ENCODE measurements at places on chromosomes 3 and 15.

DNA sequence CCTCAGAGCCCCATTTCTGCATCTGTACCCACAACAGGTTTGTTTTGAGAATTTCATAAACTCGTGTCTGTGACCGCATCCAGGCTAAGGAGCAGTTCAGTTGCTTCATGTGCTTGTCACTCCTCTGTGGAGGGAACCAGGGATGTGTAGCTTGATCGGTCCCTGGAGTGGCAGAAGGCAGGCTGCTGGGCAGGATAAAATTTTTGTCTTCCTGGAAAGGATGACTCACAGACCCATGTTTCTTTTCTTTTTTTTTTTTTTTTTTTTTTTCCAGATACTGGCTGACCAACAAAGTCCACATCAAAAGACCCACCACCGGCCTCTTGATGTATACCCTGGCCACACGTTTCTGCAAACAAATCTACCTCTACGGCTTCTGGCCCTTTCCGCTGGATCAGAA is 70.1 kb downstream of the ST8SIA2 start:
- DNase-seq, result no peak

DNA sequence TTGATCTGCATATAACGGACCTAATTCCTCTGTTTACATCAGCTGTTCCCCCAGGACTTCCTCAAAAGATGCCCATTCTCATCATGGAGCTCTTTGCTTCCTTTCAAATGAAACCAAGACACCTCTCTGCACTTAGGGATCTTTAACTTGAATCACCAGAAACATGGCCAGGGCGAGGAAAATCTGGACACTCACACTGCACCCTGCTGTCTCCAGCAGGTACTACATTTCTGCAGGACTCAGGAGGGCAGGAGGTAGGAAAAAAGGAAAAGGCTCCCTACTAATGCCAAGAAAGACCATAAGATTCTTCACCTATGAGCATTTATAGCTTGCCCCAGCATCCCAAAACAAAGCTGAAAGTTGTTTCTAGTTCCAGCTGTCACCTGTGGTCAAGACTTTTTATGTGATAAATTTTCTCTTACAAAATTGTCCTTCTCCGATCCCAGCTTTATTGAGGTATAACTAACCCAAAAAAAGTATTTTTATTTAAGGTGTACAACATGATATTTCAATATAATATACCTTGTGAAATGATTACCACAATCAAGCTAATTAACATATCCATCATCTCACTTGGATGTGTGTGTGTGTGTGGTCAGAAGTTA is 87.3 kb upstream of the C15orf61 start:
- DNase-seq, result no peak

DNA sequence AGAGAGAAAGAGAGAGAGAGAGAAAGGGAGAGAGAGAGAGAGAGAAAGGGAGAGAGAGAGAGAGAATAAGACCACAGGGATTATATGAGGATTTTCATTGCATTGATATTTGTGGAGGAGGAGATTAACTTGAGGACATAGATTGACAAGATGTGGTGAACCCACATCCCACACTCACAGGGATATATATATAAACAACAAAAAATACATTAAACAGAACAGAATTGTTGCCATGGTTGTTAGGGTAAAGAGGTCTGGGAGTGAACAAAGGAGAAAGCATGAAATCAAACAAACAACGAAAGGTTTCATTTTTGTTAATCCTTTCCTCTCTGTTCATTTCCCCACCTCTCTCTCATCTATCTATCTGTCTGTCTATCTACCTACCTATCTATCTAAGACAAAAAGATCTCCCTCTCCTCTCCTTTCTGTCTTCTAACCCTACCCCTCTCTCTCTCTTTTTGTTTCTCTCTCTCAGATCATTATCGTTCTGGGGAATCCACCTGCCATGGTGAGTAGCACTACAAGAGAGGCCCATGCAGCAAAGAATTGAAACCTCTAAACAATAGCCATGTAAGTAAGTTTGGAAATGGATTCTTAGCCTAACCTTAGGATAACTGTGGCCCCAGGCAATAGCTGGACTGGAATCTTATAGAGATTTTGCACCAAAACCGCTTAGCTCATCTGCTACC is 280.9 kb downstream of the RAP2B start:
- no peak for DNase-seq

DNA sequence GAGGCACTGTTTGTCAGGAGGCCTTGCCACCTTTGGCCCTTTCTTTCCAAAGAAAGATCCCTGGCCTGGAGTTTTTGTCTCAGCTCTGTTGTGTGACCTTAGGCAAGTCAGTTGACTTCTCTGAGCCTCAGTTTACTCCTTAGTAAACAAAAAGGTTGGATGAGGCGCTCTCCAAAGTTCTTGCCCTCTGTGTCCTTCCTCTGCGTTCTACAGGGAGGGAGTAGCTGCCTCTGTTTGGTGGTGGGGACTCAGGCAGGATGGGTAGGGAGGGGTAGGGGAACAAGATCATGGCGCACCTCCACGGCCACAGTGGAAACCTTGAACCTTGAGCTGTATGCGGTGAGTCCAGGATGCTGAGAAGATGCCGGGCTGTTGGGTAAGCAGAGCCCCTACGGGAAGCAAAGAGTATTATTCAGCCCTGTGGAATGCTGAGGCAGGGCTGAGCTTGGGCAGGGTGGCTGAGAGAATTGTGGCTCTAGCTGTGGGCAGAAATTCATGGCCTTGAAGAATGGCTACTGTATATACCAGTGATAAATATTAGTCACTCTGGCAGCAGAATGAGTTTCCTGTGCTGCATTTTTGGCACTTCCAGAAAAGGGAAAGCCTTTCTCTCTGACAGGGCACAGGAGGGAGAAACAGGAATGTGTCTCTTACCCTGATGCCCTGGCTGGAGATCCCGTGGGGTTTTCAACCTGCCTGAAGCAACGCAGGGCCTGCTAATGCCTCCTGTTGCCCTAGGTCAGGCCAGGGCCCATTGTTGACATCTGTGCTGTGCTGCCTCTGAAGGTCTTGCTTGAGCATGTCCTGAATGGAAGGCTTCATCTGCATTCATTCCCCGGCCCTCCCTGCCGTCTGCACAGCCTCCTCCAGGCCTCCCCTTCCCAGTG is 39.9 kb downstream of the SMAD3 start:
- DNase-seq, result no peak

DNA sequence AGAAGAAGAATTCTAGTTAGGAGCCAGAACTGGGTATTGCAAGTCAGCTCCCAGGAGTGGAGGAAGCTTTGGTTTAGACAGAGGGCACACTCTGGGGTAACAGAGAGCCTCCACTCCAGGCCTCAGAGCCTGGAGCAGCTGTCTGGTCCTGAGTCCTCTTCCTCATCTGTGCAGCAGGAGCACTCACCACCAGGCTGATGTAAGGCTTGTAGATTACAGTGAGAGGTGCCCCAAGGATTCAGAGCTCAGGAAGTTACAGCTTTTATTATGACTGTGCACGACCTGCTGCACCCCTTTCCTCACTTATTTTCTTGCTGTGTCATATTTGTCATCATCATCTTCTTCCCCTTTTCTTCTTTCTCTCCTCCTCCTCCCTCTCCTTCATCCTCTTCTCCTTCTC is 210.4 kb downstream of the ATP10A start:
- no peak for DNase-seq

GRCh38 chr3:28768439-28768838 is 419.8 kb upstream of the AZI2 start:
- DNase-seq, result no peak

GRCh38 chr3:78634316-78634715 is 1133.5 kb downstream of the ROBO1 start:
- DNase-seq, result no peak

DNA sequence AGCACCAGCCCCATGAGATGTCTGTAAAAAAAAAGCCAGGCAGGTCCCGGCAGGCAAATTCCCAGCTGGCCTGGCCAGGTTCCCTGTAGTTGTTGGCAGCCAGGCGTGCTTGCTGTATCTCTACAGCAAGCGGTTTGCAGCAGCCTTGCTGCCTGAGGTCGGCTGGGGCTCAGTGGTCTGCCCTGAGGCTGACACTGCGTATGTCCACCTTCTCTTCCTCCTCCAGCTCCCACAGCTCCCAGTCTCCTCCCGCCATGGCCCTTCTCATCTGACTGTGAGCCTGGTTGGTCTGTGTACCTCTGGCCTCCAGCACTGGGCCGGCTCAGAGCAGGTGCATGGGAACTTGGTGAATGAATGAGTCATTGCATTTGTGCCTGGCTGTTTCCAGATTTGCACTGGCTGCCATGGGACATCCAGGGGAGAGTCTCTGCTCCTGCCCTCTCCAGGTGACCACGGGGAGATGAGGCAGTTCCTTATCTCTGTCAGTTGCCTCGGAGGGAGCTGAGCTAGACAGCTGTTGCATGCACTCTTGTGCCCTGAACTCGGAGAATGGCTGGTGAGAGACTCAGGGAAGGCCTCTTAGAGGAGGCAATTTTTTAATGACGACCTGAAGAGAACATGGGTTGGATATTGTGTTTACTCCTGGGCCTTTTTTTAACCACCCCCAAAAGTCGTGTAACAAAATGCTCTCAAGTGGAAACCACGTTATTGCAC is 43.0 kb downstream of the SPSB4 start:
- DNase-seq, result no peak

DNA sequence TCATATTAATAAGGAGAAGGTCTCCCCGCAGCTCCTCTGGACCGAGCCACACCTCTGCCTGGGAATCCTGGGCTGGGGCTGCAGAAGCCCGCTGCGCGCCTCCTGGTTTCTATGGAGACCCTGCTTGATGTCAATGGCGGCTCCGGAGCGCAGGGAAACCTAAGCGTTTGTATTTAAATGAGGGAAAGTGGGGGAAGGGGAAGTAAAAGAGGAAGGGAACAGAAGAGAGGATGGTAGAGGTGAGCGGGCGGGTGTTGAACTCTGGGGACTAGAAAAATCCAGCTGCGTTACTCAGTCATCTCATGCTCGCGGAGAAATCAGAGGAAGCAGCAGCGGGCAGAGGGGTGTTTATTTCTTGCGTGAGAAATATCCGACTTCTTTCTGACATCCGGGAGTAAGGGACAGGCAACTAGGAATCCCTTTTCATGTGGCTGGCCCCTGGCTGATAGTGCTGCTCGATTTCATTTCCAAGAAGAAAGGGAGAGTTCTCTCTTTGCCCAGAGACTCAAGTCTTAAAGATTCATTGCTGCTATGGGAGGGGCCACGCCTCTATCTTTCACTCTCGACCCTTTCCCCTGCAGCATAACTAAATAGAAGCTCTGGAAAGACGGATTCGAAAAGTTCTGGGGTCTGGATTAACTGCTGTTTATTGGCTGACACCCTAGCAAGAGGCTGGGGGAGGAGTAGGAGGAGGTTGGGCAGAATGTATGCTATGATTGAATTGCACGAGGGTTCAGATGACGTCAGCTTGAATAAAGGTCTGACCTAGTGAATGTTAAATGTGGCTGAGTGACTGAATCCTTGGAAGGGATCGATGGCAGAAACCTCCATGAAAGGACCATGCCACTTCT is 110.5 kb upstream of the GAP43 start:
- DNase-seq, result peak; percentile 51

GRCh38 chr15:40330368-40330836 is 6.9 kb downstream of the INAFM2 start:
- DNase-seq, result peak; percentile 30

- DNase-seq, result no peak
These were observed 80.2 kb downstream of the MTHFS start for GRCh38 chr15:79816571-79816970.

DNA sequence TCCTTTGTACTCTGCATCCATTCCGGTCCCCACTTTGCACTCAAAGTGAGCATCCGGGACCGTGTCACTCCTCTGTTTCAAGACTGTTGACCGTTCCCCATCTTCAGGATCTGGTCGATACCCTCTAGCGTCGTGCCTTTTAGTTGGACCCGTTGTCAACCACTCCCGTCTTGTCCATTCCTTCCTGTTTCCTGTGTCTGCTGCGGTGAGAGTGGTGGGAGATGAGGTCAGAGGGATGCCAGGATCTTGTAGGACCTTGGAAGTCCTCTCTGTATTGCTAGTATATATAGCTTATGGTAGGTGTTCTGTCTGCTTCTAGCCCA is 624 bp downstream of the BRK1 start:
- DNase-seq, result peak; percentile 24

DNA sequence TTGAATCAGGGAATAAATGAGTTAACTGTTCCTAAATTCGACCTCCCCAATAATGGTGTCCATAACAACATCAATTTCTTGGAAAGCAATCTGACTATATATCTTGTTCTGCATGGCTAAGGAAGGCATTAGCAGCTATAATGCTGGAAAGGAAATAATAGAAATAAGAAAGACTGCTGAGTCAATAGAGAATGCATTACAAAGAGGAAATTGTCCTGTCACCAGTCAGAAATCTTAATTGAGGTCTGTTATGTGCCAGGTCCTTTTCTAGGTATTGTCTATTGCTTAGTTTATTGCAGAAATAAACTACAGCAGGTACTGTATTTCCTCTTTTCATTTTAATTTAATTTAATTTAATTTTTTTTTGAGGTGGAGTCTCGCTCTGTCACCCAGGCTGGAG is 5.9 kb upstream of the PPP1R2 start:
- no peak for DNase-seq

- DNase-seq, result no peak
These were observed 267.5 kb upstream of the NR2E3 start for GRCh38 chr15:71542836-71543235.

DNA sequence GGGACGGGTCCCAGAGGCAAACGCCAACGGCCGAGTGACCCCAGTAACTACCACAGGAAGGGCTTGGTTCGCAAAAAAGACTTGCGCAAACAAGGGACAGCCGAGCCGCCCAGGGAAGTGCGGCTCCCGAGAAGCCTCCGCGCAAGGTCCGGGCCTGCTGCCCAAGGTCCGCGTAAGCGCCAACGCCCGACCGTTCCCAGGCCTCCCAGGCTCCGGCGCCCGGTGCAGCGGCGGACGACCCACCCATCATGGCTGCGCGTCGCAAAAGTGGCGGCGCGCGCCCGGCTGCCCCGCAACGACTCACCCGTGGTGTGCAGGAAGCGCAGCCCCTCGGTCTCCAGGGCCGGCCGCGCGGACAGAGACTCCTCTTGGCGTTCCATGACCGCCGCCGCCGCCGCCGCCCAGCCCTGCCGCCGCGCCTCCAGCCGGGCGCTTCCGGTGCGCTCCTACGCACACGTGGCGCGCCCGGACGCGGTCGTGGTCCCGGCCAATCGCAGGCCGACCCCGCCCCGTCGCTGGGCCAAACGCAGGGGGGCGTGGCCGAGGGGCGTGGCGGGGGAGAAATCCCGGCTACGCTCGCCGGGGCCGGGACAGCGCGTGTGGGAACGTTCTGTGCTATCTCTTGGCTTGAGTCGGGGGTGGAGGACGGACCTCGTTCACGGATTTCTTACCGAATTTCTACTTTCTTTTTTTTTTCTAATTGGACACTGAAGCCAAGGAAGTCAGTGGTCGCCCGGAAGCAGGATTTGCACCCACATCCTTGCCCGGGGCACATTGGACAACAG is at the start of gene SELENOS:
Gene SELENOS, minus strand, starts transcription at position 448 of the 785 bp plus-strand sequence. Its CDS starts 68 bp downstream, at position 380.
- no peak for DNase-seq

GRCh38 chr3:179236669-179237301 is 14.1 kb downstream of the KCNMB3 start:
- no peak for DNase-seq

All from NCI-H2029 treated with DMSO at 0.1 percent for 48 hours (cell line).